D341Med (cell line): ENCODE measurements at places on chromosomes 6 and 20.

DNA sequence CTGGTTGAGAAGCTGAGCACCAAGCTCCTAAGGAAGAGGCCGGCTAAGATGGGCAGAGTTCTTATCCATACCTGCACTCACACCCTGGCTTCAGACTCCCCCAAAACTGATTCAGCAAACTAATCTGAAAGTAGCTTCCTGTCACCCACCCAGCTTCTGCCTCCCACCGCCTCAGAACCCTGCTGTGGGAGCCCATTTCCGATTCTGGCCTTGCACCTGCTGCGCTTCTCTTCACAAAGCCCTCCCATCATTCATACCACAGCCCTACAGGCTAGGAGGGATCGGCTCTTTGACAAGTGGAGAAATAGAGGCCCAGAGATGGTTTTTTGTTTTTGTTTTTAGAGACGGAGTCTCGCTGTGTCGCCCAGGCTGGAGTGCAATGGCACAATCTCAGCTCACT is 28.7 kb downstream of the HM13 start:
- no peak for DNase-seq

- DNase-seq: no peak
These were observed 293.2 kb downstream of the BTBD9 start for GRCh38 chr6:38346291-38347079.

DNA sequence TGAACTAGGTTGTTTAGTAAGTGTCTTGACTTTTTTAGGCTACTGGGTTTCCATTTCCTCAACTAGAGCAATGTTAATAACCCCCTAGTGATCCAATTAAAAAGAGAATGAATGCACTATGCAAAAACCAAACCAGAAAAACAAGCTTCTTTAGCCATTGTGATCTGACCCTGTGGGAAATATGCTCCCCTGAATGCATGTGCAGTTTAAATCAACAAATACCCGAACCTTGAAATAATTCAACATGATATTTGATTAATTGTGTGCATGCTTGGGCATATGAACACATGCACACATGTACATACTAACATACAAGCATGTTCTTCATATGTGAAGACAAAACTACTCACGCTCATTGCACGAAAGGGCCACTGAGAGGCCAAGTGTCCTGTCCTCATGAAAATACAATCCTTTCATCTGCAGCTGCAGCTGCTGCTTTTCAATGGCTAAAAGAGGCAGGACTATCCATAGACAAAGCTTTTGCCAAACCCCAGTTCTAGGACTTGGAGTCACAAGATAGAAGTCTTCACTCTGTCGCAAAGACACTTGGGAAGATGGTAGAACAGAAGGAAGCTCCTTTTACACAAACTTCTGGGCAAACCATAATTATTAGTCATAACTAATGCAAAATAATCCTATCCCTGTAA is 207.1 kb upstream of the POU3F2 start:
- DNase-seq: no peak

GRCh38 chr20:48794816-48795457 is 32.9 kb downstream of the PREX1 start:
- DNase-seq: no peak

GRCh38 chr6:105981002-105981887 is 104.9 kb upstream of the PRDM1 start:
- DNase-seq: no peak

- DNase-seq: no peak
These were observed 106.3 kb downstream of the CENPW start for GRCh38 chr6:126446248-126446647.

GRCh38 chr6:39370390-39370789 is 47.9 kb upstream of the KCNK16 start:
- DNase-seq: no peak

DNA sequence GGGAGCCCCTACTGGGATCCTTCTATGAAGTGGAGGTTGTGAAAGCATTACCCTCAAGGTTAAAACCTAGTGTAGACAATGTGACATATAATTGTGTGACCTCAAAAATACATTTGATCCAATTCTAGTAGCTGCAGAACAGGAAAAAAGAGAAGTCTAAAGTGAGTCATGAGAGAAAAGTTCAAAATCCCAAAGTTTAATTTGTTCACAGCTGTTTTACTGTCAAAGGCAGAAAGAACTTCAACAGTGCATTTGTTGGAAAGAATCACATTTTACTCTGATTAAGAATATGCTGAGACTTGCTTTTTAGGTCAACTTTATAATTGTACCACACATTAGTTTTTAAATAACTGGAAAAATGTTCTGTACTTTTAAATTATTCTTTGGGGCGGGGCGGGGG is 1027.4 kb upstream of the FLRT3 start:
- DNase-seq: no peak

GRCh38 chr6:154572556-154572955 is 62.1 kb upstream of the CNKSR3 start:
- DNase-seq: no peak

DNA sequence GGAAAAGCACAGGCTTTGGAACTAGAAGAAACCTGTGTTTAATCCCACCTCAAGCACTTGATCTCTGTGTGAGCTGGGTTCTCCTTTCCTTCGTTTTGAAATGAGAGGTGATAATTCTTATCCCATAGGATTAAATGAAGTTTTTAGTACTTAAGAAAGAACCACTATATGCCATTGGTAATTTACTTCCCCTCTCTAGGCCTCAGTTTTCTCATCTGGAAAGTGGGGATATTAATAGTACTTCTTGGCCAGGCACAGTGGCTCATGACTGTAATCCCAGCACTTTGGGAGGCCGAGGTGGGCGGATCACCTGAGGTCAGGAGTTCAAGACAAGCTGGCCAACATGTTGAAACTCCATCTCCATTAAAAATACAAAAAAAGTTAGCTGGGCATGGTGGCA is 14.1 kb downstream of the REM1 start:
- no peak for DNase-seq

- peak; percentile 56 for DNase-seq
These were observed 6.0 kb downstream of the CLPSL1 start for GRCh38 chr6:35786810-35787209.

DNA sequence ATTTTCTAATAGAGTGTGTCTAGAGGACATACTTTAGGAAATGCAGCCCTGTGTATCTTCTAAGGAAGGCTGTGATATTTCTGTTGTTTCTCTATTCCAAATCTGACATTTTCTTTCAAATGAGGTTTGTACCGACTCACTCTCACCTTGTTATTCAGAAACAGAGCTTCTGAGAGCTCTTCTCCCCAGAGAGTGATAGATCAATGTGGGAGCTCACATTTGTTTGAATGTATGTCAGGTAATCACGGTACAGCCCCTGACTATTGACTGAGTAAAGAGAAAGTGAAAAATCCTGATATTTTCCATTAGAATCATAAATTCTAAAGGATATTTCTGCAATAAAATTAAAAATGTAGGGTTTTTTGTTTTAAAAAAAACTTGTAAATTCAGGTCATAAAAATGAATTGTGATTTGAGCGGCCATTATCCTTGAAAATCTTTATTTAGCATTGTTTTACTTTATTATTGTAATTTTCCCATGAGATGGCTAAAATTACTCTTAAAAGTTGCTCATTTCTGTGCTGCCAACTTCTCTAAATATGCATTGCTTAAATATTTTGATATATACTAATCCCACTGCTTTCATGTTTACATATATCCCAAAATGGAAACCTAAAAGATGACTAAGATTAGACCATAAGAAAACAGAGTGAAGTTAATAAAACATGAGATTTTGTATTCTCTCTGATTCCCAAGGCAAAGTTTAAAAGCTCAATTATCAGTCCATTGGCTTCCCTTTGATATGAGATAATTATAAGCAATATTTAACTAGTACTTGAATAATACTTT is 1226.8 kb upstream of the CITED2 start:
- DNase-seq: no peak

GRCh38 chr20:62289898-62290297 is 12.9 kb upstream of the ADRM1 start:
- no peak for DNase-seq

GRCh38 chr6:134826889-134827737 is 122.8 kb downstream of the ALDH8A1 start:
- no peak for DNase-seq

GRCh38 chr20:63321148-63321831 is 28.3 kb downstream of the COL20A1 start:
- no peak for DNase-seq

DNA sequence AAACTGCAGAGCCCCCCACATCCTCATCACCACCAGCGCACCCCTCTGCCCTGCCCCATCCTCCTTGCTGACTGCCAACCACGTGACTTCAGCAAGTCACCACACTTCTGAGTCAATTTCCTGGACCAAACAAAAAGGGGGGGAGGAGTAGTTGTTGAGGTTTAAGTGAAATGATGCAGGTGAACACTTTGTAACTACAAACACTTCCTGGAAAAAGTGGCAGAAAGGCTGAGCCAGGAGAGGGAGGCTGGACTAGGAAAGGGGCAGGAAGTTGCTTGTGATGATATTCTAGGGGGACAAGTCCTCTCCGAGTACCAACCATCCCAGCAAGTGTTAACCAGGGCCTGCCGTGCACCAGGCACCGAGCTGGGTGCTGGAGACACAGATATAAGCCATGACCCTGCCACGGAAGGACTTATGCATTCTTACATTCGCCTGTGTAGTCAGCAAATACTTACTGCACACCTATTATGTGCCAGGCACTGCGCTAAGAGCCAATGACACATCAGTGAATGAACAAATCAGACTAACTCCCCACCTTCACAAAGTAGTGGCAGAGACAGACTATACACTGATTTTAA is 67.3 kb downstream of the PREX1 start:
- no peak for DNase-seq

DNA sequence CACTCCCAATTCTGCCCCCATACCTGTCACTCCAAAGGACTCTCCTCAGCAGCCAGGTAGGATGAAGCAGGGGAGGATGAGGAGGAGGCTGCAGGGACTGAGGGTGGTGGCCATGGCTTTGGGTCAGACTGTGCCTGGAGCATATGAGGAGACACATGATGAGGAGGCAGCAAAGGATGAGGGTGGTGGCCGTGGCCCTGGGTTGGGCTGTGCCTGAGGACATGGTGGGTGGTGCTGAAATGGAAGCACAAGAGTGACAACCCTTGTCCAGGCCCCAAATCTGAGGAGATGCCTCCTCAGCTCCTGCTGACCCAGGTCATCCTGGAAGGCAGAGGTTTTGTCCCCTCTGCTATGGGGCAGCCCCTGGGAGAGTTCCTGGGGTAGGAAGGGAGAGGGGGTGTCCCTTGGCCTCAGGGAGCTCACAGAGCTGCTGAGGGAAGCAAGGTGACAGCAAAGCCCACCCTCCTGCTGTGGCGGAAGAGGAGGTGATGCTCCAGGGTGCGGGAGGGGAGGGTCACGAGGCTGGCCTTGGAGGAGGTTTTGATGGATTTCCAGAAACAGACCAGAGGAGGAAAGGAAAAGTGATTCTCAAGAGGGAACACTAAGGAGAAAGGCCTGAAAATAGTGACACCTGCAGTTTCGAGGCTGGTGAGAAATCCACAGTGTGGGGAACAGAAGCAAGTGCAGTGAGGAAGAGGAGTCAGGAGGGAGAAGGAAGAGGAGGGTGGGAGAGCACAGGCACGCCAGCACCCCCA is 4.6 kb downstream of the RAET1G start:
- DNase-seq: no peak

DNA sequence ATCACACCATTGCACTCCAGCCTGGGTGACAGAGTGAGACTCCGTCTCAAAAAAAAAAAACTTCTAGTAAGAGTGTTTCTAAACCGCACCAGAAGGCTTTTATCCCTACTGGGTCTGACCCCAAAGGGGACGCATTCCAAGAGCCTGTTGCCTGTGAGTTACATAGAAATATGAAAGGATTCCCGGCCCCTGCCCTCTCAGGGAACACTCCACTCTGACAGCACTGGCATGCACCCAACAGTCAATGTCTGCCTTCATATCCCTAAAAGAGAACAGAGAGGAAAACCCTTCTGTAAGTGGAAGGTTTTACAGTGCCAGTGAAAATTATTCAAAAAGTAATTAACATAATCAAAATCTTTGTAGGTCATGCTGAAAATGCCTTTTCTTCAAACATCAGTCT is 117.1 kb upstream of the PTPRT start:
- no peak for DNase-seq

DNA sequence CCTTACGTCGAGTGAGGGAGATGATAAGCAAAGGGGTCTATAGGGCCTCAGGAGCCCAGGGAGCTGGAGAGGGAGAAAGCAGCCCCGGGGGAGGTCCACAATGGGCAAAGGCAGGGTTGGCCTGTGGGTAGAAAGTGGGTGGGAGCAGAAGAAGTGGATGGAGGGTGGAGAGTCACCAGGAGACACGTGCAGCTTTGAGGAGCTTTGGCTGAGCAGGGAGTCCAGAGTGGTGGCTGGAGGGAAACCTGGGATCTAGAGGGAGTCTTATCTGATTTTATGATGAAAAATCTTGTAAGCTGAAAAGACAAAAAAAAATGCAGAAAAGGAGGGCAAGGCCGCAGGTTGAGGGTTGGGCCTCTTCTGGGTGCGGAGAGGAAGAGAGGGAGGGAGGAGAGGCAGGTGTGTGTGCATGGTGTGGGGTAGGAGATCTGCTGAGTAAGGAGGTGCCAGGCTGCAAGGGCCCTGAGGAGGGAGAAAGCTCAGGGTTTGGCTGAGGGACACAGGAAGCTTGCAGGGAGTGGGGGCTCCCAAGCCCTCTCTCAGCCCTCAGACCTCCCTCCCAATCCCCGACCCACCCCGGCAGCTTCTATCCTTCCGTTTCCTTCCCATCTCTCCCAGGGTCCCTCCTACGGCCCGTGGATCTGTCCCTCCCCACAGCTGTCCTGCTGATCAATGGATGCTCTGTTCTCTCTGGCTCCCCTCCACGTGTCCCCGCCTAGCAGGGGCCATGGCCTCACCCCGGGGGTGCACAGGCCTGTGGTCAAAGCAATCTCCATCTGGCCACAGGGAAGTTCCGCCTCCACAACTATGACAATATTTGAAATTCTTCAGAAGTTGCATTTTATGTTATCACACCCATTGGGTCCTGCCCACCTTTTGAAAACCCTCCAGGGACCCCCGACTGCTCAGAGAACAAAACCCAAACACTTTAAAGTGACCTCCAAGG is 17.1 kb upstream of the BPI start:
- no peak for DNase-seq

DNA sequence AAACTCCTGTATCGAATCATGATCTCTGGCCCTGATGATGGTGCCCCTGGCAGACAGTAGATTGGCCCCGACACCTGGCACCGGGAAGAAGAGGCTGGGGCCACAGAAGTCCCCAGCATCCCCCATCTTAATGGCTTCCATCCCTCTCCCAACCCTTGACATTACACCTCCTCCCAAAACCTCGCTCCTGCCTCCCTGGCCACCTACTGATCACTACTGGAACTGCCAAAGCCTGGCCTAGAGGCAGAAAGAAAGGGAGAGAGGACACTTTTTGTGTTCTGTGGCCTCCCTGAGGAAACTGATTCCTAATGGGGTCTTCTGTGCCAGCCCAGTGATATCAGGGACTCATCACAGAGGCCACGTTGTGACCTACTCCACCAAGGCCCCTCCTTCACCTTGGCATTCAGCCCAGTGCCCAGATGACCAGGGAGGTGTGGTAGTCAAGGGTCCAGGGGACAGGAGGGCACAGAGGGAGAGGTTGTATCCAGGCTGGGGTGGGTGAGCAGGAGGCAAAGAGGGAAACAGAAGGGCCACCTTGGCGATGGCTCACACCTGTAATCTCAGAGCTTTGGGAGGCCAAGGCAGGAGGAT is 6.1 kb downstream of the C20orf173 start:
- peak; percentile 59 for DNase-seq
